ENCODE measurements at places on chromosomes 1 and 21. TPM values are rescaled to one million over a fixed set of nuclear protein-coding genes. Genes with fewer than 3 reads are reported as not detected.

DNA sequence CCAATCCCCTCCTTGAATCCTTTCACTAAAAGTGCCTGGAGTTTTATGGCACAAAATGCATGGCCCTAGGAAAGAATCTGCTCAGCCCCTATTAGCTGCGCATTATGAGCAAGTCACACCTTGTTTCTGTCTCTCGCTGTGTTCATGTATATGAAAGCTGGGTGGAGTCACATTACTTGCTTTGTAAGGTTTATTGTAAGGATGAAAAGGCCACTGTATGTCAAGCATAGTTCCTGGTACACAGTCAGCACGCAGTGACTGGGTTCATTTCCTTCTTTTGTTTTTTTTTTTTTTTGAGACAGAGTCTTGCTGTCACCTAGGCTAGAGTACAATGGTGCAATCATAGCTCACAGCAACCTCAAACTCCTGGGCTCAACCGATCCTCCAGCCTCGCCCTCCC is 6.7 kb upstream of the SLC9A1 start:
- no peaks in the 10 kb centered on the region for H3K4me1 ChIP-seq
- no peak overlapping the region for H3K27ac ChIP-seq
- H3K4me3 ChIP-seq = no peak overlapping the region
- no peaks in the 10 kb centered on the region for H3K27me3 ChIP-seq
- no peak for DNase-seq
- no peaks in the 10 kb centered on the region for H3K36me3 ChIP-seq

GRCh38 chr1:215647738-215648137 is 80.6 kb downstream of the KCTD3 start:
- no peaks in the 10 kb centered on the region for H3K4me1 ChIP-seq
- no peaks in the 10 kb centered on the region for H3K36me3 ChIP-seq
- DNase-seq = no peak
- no peak overlapping the region for H3K4me3 ChIP-seq
- no peak overlapping the region for H3K27ac ChIP-seq

Gene CNIH3
- 5.1 TPM for total RNA-seq

GRCh38 chr1:100622037-100622436 is 84.1 kb downstream of the GPR88 start:
- no peaks in the 10 kb centered on the region for H3K36me3 ChIP-seq
- DNase-seq = no peak
- H3K27ac ChIP-seq = no peak overlapping the region

DNA sequence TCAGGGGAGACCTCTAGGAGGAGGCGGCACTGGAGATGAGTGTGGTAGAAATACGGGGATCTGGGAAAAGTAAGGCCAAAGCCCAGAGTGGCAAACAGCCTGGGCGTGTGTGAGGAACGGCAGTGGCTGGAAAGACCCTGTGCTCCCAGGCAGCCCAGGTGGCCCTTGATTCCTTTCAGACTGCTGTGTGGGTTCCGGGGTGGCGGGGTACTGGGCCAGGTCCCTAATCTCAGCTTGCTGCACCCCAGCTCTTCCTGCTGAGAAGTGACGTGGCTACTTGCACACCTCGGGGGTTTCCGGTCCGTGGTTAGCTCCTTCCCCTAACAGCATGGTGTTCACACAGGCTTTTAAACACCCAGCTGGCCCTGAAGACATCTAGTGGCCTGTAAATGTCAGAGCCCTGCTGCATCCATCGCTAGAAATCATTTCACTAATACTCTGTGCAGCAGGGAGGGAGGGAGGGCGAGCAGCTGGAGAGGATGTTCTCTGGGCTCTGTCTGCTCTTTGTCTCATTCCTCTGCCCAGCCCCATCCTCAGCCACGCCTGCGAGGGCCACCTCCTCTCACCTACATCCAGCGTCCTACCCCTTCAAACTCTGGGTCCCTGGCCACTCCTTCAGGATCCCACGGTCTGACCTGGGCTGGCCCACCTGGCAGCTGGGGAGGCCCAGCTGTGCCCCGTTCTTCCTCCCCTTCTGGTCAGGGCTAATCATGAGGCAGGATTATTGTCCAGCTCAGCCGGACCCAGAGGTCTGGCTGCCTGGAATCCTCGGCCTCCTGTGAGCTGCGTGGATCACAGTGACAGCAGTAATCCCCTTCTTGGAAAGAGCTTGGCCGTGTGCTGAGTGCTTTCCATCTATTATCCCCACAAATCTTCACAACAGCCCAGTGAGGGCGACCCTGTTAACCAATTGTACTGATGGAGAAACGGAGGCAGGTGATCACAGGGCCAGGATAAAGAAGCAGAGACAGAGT is 7.2 kb downstream of the ZDHHC18 start:
- peak; percentile 24 for DNase-seq
- H3K27ac ChIP-seq = no peak overlapping the region
- H3K27me3 ChIP-seq = no peaks in the 10 kb centered on the region
- H3K36me3 ChIP-seq = peaks cover 36% of the 10 kb centered on the region

Gene OPRD1
- total RNA-seq = 0.24 TPM

Gene LENEP
- not detected for total RNA-seq

Gene PDZK1IP1
- total RNA-seq = not detected

Measured in thyroid gland (tissue), 4 donors.